ENCODE measurements at places on chromosomes 4 and X. TPM values are rescaled to one million over a fixed set of nuclear protein-coding genes. Genes with fewer than 3 reads are reported as not detected.
A peak's percentile ranks its signal among the peaks of the same experiment; 100 is the strongest.

DNA sequence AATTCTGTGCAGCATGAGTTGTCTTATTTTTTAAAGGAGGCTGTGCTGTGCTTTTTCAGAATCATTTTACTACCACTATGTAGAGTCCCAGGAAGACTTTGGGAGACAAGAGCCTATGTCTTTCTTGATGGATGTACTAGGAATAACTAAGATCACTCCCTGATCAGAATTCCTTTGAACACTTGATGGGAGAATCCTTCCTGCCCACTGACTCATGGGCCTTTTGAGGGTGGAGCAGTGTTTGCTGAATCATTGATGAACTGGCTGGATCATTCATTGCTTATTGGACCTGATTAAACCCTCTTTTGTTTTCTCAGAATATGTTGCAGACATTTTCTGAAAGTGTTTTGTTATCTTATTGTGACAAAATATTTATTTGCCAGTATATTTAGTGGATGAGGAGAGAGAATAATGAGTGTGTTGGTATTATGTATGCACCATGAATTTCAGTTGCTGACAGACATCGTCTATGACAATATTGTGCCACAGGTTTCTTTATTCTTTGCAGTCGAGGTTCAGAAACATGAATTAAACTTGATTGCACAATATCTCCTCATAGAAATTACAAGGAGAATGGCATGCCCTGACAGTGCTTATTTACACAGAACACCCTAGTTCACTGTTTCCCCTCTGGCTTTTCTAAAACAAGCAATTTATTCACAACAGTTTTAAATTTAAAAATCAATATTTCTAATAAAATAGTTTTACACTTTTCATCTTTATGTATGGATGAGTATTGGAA, 36.3 kb downstream of the POU4F2 start:
- no peak for DNase-seq

DNA sequence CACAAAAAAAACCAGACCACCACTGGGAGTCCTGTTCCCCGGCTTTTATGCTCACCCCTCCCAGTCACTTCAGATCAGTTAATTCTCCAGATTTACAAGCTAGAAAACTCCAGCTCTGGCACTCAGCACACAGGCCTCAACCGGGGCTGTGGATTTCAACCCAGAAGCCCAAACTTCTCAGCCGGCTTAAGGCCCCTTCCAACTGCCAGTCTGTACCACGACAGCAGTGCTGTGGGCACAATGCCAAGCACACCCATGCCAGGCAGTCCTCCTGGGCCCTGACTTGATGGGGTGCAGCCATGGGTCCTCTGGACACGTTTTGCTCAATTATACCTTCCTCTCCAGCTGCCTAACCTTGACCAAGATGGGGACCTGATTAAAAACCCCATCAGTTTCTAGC, 12.2 kb downstream of the SOD3 start:
- no peak for DNase-seq

- no peak for DNase-seq
Observed at GRCh38 chr4:58767598-58767997, 1657.4 kb upstream of the IGFBP7 start.

GRCh38 chr4:113052379-113052951, 3.0 kb downstream of the ANK2 start:
- peak; percentile 23 for DNase-seq

GRCh38 chr4:64409300-64409699, at the start of gene TECRL:
Gene TECRL (minus strand): TSS chr4:64409450. CDS start chr4:64409351, 99 bp downstream.
- DNase-seq: no peak

- DNase-seq: peak; percentile 73
Observed at GRCh38 chr4:39521253-39521919, 5.9 kb downstream of the UGDH start.

DNA sequence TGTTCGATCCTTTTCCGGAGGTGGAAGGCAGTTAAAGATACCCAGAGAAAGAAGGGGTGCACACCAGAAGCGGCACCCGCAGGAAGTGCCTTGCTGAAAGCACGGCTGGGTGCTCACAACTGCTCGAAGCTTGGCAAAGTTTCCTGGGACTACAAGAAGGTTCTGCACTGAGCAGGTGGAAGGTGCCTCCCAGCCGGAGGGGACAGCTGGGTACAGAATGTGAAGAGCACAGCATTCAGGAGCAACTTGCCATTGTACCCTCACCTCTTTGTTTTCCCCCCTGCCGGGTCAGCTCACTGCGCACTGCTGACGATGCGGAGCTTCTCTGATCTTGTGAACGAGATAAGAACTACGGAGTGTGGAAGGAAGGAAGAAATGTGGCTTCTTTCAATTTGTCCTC, 289.2 kb downstream of the FBXW7 start:
- no peak for DNase-seq

DNA sequence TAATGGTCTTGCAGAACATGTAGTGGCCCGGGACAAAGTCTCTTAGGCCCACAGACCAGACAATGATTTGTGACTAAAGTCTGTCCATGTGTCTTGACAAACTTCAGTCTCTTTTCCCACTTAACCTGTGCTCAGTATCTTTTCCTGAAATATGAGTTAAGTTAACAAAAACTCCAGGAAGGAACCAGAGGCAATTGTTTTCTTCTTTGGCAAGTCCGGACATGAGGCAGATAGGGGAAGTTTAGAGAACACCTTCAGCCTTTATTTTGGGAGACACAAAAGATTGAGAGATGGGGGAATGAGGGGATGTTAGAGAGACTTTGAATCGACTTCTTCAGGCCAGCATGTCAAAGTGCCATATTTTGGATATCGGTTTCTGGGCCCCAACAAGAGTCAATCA, 80.2 kb upstream of the FRMPD4 start:
- DNase-seq: no peak

- DNase-seq: peak; percentile 74
Observed at GRCh38 chr4:73904491-73904890, 35.3 kb downstream of the CXCL1 start.

DNA sequence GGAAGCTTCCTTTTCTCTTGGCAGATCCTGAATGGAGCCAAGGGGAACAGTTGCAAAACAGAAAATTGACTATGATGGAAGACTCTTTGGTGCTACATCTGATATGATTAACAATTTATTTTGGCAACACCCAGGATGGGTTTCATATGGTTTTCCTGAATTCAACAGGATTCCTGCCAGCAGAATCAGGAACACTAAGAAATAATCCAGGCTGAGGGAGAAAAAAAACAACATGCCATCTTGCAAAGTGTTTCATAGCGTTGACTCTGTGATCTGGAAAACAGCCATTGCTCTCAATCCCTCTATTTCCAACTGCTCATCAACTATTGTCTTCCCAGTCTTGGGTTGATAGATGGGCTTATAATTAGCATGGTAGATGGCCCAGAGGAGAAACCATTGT, 303.8 kb upstream of the KLF3 start:
- DNase-seq: peak; percentile 26

DNA sequence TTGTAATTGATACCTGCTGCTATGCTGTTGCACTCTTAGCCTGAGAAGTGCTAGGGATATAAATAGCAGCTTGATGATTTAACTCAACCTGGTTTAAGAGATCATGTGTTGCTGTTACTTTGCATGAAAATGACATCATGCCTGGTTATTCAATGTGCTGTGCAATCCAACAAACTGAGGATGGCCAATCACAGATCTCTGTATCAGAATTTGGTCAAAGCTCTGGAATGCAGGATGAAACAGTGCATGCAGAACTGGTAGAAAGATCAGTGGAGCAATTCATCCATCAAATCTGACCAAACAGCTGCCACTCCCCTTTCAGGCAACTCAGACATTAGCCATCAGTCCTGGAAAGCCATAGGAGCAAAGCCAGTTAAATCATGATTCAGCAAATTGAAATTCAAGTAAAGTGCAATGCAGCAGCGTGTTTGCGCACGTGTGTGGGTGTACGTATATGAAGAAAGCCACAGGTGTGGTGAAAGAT, 160.3 kb upstream of the RASGEF1B start:
- peak; percentile 84 for DNase-seq

- no peak for DNase-seq
Observed at GRCh38 chr4:184620212-184620867, 28.9 kb downstream of the CASP3 start.

DNA sequence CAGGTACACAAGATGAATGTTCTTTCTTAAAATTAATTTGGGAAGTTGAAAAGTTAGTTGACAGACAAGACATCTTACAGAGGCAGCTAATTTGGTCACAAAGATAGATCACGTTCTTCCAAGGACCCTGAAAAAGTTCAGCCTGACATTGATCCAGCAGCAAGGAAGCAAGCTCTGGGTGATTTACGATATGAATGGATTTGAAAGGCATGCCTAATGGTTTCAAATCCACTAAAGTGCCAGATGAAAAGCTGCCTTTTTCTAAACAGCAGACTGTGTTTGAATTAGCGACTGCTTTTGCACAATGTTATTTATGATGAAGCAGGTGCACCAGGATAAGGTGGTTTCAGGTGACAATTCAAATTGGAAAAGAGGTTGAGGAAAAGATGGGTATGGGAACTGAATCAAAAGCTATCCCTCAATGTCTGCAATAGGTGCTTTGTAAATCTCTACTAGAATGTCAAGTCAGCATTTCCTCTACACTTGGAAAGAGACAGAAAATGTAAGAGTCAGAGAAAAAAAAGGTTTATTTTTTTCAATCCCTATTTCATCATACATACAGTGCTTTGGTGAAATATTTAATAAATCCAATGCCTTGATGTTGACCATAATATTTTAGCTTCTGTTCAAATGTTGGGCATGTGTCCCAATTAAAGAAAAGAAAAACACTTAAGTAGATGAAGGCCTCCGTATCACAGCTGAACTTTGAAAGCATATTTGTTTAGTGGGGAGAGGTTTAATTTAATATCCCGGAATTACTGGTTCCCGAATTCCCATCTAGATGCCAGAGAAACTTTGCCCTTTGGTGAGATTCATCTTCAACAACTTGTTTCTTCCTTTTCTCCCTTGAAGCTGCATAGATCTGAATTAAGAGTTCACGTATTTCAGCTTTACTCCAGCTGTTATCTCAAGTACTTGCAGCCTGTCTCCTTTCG, 6.0 kb downstream of the RASGEF1B start:
- no peak for DNase-seq

GRCh38 chr4:76989391-76990061, 40.0 kb downstream of the SEPTIN11 start:
- DNase-seq: no peak

DNA sequence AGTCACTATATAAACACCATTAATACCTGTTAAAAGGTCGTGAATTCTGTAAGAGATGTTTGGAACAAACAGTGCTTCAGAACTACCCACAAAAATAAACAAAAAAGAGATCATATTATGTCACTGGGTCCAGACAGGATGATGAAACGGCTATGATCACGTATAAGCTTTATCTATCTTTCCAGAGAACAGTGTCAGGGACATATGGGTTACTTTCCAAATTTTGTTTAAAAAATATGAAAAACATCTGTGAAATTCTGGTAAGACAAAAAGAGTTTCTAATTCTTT, 90.0 kb downstream of the SORBS2 start:
- DNase-seq: no peak

- peak; percentile 61 for DNase-seq
Observed at GRCh38 chr4:40749717-40750460, at the start of gene NSUN7. Gene NSUN7 (plus strand): TSS chr4:40749955. CDS start chr4:40750694, 739 bp downstream.

GRCh38 chr4:76803522-76803921, 94.4 kb downstream of the SOWAHB start:
- peak; percentile 76 for DNase-seq

- no peak for DNase-seq
Observed at GRCh38 chrX:108736509-108737479, at the start of gene IRS4. Gene IRS4 (minus strand): TSS chrX:108736563.

DNA sequence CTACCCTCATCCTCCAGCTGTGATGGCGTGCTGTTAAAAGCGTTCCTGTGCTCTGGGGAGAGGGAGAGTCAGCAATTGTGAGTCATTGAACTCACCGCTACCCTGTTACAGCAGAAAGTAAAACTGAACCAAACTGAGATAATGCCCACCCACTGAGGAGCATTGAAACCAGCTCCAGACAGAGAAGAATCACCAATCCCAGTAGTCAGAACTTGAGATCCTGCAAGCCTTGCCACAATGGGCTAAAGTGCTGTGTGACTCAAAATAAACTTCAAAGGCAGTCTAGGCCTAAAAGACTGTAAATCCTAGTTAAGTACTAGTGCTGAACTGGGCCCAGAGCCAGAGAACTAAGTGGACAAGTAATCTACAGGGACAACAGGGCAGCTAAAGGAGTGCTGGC, 1394.2 kb upstream of the DIAPH2 start:
- no peak for DNase-seq

- DNase-seq: no peak
Observed at GRCh38 chr4:80812145-80812544, 218.4 kb upstream of the BMP3 start.

DNA sequence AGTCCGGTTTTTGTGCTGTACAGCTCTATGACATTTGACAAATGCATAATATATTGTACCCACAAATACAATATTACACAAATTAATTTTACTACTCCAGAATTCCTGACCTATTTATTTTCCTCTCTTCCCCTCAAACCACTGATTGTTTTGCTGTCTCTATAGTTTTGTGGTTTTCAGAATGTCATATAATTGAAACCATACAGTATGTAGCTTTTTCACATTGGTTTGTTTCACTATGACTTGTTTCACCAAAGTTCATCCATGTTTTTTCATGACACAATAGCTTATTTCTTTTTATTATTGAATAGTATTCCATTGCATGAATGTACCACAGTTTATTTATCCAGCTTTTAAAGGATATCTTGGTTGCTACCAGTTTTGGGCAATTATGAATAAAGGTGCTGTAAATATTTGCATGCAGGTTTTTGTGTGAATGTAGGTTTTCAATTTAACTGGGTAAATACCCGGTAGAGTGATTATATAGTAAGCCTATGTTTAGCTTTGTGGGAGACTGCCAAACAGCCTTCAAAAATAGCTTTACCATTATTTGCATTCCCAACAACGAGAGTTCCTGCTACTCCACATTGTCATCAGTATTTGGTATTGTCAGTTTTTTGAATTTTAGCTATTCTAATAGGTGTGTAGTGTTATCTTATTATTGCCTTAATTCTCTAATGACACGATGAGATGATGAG, 25.9 kb downstream of the RNF175 start:
- no peak for DNase-seq

- peak; percentile 1 for DNase-seq
Observed at GRCh38 chr4:112968451-112969159, 80.8 kb upstream of the ANK2 start.

- no peak for DNase-seq
Observed at GRCh38 chrX:135425026-135425965, 3.6 kb downstream of the SMIM10L2A start.

- no peak for DNase-seq
Observed at GRCh38 chr4:181549576-181550188, 693.5 kb upstream of the TENM3 start.

ARMCX1 gene
- total RNA-seq: 70.4 TPM

RFC1 gene
- total RNA-seq: 52.4 TPM

SMR3B gene
- not detected for total RNA-seq

SLC10A7 gene
- 7.4 TPM for total RNA-seq

IBSP gene
- not detected for total RNA-seq

ZMAT1 gene
- 0.51 TPM for total RNA-seq

ZNF185 gene
- 1.0 TPM for total RNA-seq

Data from fibroblast of lung (primary cell).